ENCODE measurements at places on chromosomes 2 and 18. TPM values are rescaled to one million over a fixed set of nuclear protein-coding genes. Genes with fewer than 3 reads are reported as not detected.

Gene SERPINB4
- 0.14 TPM for total RNA-seq

Gene TBR1
- under 0.01 TPM for total RNA-seq

Gene ATP6V1B1
- 1.9 TPM for total RNA-seq

Gene ADAM23
- total RNA-seq, result 11.6 TPM

Gene PKDCC
- total RNA-seq, result 30.4 TPM

Gene CLHC1
- 7.2 TPM for total RNA-seq

Gene DPP10
- total RNA-seq, result not detected

Gene EDAR
- not detected for total RNA-seq

Gene RNF181
- total RNA-seq, result 147 TPM

Gene MAP2
- total RNA-seq, result 0.72 TPM

Gene RAB27B
- 20.5 TPM for total RNA-seq

Gene HOXD4
- 1.4 TPM for total RNA-seq

Gene GYPC
- total RNA-seq, result 80.3 TPM

Gene ST8SIA5
- not detected for total RNA-seq

Gene UGT1A5
- total RNA-seq, result not detected

Gene CD28
- not detected for total RNA-seq

Gene KCNG2
- not detected for total RNA-seq

Gene SCG2
- 5.3 TPM for total RNA-seq

Gene CAPN14
- not detected for total RNA-seq

Gene C2orf15
- total RNA-seq, result not detected

Measured in placental pericyte (primary cell).